ENCODE measurements at places on chromosomes 3 and 15.

GRCh38 chr3:131031660-131032059, 5.0 kb downstream of the NEK11 start:
- no peak for DNase-seq

GRCh38 chr3:52925405-52926313, 28.3 kb upstream of the STIMATE start:
- no peak for DNase-seq

DNA sequence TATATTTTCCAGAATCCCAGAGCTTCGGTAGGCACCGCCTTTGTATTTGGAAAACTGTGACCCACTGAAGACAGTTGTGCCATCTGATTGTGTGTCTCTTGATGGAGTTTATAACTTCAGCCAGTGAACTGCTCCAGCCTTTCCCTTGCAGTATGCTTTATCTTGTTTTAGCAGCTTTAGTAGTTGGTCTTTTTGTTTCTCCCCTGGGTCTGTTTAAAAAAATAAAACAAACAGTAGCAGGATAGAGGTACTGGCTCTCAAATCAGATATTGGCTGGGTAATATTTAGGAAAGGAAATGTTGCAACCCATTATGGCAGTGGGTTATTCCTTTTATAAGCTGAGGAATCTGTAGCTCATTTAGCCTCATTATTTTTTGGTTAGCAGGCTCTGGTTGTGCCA, 151.5 kb upstream of the BFSP2 start:
- no peak for DNase-seq

- DNase-seq = no peak
Measured at GRCh38 chr15:89825271-89825940, 10.8 kb upstream of the ANPEP start.

DNA sequence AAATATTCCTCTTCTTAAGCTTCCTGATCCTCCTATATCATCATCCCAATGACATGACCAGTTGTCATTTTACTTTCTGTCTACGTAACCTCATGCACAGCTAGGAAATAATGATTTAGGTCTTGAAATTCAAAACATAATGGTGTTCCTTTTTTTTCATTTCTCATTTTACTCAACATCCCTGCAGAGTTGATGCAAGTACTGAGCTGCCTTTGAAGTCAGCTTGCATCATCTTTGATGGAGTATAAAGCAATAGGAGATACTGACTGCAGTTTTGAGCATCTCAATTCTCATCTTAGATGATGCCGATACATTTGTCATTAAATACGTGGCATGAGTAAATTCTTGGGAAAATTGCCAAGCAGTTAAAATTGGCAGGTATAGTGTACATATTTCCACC, 346.1 kb downstream of the ZIC1 start:
- DNase-seq = no peak

DNA sequence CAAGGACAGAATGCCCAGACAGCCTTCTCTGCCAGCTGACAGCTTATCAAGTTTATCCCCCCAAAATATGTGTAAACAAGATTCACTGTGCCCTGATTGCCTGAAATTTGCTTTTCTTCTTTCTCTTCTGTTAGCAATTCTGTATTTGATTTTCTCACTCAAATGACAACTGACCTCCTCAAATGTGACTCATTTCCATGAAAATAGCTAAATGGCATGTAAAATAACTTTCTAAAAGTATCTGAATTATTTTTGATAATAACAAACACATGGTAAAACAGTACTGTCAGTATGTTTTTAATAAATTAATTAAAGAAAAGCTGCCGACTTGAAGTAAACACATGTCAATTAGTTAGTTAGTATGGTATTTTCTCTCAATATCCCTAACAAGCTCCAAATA, 202.3 kb upstream of the STAC start:
- no peak for DNase-seq

DNA sequence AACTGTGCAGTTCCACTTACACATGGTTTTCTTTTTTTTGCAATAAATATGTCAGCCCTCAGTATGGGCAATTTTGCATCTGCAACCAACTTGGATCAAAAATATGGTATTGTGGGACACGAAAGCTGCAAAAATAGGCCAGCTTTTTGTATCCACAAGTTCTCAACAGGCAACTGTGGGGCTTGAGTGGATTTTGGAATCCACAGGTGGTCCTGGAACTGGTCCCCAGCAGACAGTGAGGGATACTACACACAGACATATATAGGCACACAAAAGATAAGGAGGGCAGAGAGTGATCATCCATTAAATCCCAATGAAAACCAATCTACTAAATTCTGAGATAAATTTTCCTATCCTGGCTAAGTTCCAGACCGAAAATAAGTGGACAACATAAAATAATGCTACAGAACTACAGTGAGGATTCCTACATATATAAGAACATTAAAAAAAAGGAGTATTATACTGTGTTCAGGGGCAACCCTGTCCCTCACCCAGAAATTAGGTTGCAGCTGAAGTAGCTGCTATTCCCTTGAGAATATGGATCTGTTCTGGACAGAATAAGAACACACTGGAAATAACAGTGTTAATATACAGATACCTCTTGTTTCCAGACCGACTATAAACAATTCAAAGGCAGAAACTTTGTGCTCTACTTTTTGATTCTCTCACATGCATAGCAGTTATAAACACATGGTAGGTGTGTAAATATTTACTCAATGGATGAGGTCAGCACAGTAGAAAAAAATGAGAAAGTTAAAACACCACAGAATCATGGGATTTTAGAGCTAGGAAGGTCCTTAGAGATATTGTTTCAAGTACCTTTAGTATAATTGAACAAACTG, 25.4 kb downstream of the DENND4A start:
- DNase-seq = no peak

DNA sequence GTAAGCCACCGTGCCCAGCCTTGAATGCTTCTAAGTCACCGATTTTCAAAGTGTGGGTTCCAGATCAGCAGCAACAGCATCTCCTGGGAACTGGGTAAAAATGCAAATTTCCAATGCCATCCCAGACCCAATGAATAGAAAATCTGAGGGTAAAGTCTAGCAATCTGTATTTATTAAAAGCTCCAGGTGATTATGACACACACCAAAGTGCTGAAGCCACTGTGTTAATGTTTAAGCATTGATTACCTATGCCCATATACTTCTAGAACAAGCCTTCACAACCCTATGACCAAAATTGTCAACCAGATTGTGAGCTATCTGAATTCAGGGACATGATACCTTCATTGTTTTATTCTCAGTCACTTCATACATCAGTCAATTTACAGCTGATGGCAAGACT, 86.5 kb downstream of the LRRFIP2 start:
- DNase-seq = no peak

DNA sequence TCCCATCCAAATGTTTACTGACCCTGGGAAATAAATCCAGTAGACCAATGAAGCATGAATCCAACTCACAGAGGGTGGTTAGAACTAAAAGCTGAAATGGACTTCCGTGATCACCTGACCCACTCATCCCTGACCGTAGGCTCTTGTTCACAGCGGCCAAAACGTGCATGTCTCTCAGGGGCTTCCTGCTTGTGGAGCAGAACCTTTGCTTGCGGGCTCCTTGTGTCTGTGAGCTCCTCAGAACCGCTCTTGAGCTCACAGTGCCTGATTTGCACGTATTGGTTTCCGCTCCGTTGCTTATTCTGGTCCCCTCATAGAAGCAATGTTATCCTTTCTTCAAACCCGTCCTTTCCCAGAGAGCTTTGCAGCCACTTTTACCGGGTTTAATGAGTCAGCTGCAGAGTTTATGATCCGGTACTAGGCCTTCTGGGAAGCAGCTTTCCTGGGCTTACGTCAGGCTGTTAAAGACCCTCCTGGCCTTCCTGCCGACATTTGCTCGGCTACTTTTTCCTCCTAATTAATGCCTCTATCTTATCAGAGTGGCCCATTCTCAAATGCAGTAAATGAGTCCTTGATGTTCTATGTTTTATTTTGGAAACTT, 35.4 kb downstream of the LIPC start:
- no peak for DNase-seq

DNA sequence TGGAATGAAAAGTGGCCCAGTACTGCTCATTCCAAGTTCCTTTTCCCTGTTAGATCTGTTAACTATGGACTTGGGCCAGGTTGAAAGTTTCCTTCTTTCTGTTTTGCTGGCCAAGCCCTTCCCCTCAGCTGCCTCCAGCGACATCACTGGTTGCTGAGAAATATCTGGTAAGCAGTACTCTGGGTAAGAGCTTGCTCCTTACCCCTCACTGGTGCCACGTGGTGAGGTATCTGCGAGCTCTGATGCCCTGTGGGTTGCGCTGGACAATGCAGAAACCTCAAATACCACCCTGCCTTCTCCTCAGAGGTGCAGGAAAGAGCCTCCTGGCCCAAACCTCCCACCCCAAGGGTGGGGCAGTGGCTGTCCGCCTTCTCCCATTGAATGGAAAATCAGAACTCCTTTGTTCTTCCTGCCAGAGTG, 42.9 kb upstream of the APH1B start:
- no peak for DNase-seq

- DNase-seq = no peak
Measured at GRCh38 chr3:115937054-115937453, 313.7 kb downstream of the GAP43 start.

DNA sequence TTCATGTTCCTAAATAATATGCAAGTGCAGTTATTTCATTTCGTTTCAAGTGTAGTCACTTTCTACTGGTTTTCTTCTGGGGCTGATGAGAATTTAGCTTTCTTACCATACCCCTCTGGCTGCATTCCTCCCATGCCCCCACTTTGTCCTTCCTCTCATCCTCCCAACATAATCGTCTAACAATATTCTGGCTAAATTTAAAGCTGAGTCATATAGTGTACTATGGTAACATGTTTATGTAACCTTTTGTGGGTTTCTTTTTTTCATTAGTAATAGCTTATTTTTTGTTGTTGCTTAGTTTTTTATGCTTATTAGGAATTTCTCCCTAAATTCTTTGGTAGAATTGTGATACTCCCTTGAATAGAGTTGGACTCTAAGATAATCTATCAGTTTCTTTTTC, 30.5 kb downstream of the DUT start:
- no peak for DNase-seq

GRCh38 chr3:15120986-15121385, 22.0 kb upstream of the RBSN start:
- DNase-seq = no peak

GRCh38 chr3:134378384-134378783, 4.1 kb upstream of the AMOTL2 start:
- no peak for DNase-seq

GRCh38 chr3:122902326-122902725, 107.5 kb downstream of the SLC49A4 start:
- DNase-seq = no peak

DNA sequence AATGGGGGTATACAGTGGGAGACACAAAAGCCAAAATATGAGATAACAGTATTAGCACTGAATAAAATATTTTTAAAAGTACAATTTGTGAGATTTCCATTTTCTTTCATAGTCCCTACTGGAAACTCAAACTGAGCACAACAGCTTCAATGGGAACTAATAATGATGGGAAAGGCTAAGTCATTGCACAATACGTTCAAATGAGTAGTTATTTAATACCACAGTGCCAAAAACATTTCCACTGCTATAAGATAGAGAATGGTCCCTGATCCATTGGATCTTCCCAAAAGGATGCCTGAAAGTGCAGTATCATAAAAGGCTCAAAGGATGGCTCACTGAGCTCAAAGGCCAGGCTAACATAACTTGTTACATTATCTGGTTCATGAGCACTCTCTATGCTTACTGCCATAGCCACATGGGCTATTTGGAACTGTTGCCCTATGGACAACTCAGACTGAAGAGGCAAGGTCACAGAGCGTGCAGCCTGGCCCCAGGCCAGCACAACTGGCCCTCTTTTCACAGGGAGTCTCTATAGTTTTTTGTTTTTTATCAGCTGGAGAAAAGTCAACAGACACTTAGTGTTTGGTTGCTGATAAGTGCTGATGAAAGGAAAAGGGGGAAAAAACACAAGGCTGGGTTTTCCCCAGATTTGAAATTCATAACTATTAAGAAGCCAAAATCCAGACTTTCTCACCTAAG, 54.1 kb upstream of the PPIB start:
- DNase-seq = no peak

DNA sequence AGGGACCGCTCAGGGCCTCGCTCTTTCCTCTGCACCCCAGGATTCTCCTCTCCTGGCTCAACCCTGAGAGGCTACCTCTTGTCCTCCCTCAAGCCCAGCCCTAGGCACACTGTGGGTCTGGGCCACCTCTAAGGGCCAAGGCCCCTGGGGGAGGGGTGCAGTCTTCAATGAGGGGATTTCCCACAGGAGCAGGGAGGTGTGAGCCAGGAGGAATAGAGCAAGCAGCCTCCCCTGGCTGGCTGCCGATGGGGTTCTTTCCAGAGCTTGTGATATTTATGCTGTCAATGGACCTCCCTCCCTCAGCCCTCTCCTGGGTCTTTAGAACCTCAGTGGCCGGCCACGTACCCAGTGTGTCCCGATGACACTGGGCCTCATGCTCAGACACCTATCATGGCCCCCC, 99.5 kb upstream of the RPL32 start:
- DNase-seq = no peak

- no peak for DNase-seq
Measured at GRCh38 chr3:72702390-72702789, 145.9 kb downstream of the SHQ1 start.

DNA sequence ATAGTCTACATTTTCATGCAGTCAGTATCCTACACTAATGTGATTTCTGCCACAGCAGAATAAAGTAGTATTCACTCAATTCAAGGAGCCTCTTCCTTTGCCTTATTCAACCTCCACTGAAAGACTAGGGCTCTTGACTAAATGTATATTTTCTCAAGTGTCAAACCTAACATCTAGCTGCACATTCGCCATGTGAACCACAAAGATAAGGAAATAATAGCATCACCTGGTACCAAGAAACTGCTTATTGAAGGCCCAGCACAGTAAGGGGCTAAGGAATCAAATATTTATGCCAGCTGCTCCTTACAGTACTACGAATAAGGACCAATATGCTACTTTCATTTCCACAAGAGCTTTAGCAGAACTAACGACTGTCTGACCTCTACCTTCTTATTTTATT, 1.3 kb downstream of the SRP14 start:
- no peak for DNase-seq

DNA sequence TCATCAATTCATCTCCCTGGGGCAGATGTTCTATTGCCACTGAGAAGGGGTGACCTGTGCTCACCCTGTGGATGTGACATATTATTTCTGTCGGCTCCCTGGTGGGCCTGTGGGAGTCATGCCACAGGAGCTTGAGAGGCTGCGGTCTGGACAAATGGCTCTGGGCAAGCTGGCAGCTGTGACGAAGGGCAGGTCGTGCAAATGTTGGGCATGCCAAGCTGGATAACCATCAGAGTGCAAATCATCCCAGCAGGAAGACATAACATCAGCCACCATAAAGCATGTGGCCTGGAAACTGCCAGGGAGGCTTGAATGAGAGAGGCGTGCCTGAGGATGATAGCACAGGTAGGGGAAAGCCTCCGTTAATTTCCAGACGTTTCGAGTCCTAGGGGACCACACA, 45.3 kb upstream of the FAM3D start:
- no peak for DNase-seq
